ENCODE measurements at places on chromosomes 6 and 20. TPM values are rescaled to one million over a fixed set of nuclear protein-coding genes. Genes with fewer than 3 reads are reported as not detected.

CCDC170 gene
- total RNA-seq: 0.20 TPM

DEFB129 gene
- total RNA-seq: not detected

DDO gene
- total RNA-seq: 4.4 TPM

ENPP4 gene
- total RNA-seq: 24.5 TPM

CDH4 gene
- 0.94 TPM for total RNA-seq

ZNF217 gene
- total RNA-seq: 13.8 TPM

PRSS35 gene
- 10.0 TPM for total RNA-seq

LY86 gene
- total RNA-seq: 0.82 TPM

PRL gene
- total RNA-seq: not detected

- DNase-seq: no peak
Observed at GRCh38 chr6:88761237-88762031, 202.0 kb downstream of the RNGTT start.

GRCh38 chr6:40334496-40335270 lies 252.5 kb downstream of the LRFN2 start:
- no peak for DNase-seq

GRCh38 chr20:49455691-49456090 lies 26.8 kb downstream of the KCNB1 start:
- no peak for DNase-seq

DNA sequence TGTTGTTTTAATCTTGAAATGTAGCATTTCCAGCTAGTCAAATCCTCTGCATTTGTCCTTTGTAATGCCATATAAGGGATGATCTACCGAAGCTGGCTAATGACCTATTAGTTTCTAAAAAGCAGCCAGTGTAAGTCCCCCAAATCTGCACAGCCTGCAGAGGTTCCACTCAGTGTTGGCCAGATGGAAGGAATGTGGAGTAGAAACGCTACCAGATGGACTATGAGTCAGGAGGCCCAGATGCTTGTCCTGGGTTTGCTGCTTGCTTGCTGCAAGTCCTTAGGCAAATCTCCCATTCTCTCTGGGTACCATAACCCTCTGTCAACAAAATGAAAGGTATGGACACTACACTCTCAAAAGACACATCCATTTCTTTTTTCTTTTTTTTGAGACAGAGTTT lies 149.8 kb downstream of the BTBD9 start:
- no peak for DNase-seq

GRCh38 chr20:21725892-21726291 lies 20.4 kb downstream of the PAX1 start:
- DNase-seq: no peak

GRCh38 chr6:99745651-99746050 lies 139.0 kb downstream of the PRDM13 start:
- DNase-seq: no peak

DNA sequence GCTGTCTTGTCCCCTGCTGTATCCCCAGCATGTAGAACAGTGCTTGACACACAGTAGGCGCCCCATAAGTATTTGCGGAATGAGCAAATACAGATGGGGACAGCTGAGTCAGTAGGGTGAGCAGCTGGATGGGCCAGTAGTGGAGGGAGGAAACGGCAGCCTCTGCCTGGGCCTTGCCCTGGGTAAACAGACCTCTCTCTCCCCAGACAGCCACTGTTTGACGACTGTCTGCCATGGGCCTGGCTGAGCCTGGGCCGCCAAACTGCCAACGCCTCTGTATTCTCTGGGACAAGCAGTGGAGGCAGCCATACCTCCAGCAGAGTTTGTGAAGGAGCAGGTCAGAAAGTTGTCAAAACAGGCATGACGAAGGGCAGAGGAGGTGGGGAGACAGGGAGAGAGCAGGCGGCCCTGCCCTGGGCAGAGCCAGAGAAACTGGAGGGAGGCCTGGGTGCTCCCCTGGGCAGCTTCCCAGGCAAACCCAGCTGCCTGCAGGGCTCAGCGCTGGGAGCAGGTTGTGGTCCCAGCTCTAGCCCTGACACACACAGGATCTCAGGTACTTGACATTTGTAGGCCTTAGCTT lies 15.2 kb downstream of the HNF4A start:
- no peak for DNase-seq

- DNase-seq: no peak
Observed at GRCh38 chr20:14801591-14802325, 464.3 kb upstream of the FLRT3 start.

GRCh38 chr6:12457094-12457493 lies 166.9 kb downstream of the EDN1 start:
- no peak for DNase-seq

- no peak for DNase-seq
Observed at GRCh38 chr20:2986466-2986865, 57.0 kb upstream of the GNRH2 start.

DNA sequence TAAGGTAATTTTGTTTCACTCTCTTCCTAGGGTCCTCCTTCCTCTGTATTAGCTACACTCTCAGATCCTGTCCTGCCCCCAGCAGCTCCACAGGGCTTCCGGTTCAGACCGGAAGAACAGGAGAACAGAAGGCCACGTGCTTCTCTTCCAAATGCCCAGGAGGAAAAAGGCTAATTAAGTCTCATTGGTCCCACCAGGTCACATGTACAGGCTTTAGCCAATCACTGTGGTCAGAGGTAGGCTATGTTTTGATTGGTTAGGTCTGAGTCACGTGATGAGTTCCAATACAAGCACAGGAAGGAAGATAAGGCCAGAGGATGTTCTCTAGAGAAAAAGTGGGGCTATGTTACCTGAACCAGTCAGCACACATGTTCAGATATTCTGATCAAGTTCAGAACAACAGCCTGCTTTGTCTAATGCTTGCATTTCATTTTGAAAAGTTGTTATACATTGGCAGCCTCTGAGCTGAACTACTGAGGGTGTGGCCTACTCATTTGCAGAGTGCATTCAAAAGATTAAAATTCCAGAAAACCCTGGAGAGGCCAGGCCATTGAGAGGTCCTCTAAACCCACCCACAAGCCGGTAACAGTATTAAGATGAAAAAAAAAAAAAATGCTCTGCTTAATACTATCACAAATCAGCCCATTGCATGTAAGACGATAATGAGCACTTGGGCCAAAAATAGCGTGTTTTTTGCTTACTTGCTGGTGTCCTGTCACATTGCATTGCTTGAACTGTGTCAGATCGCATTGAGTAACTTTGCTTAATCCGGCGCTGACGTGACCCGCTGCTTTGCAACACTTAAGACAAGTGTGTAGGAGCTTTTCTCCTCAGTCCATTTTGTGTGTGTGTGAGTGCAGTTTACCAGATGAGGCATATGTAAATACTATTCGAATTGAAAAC lies 170.3 kb downstream of the TSHZ2 start:
- DNase-seq: no peak

GRCh38 chr20:25402583-25402982 lies 4.9 kb upstream of the GINS1 start:
- DNase-seq: no peak

- DNase-seq: no peak
Observed at GRCh38 chr6:105911106-105911629, 175.0 kb upstream of the PRDM1 start.

- DNase-seq: no peak
Observed at GRCh38 chr20:15642676-15643075, 930.6 kb downstream of the KIF16B start.

DNA sequence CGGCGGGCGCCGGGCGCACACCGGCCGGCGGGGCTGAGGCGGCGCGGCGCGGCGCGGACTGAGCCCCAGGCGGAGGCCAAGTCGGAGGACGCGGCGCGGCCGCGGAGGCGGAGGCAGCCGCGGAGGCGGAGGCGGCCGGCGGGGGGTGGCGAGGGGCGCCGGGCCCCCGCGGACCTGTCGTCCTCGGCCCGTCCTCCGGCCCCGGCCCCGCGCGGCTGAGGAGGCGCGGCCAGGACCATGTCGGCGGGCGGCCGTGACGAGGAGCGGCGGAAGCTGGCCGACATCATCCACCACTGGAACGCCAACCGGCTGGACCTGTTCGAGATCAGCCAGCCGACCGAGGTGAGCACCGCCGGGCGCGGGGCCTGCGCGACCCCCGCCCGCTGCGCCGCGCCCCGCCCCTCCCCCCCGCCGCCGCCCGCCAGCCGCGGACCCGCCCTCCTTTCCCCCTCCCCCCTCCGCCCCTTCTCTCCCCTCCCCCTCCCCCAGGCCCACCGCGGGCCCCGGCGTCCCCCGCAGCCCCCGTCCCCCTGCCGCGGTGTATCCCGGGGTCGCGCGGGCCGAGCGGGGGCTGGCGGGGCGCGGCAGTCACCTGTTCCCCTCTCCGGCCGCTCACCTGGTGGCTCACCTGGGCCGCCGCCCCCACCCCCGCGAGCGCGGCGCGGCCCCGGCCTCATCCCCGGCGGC lies at the start of gene AFDN:
Gene AFDN (plus strand): TSS at position 16 of the 687 bp plus-strand sequence. CDS start 222 bp downstream, at position 238.
- DNase-seq: no peak

DNA sequence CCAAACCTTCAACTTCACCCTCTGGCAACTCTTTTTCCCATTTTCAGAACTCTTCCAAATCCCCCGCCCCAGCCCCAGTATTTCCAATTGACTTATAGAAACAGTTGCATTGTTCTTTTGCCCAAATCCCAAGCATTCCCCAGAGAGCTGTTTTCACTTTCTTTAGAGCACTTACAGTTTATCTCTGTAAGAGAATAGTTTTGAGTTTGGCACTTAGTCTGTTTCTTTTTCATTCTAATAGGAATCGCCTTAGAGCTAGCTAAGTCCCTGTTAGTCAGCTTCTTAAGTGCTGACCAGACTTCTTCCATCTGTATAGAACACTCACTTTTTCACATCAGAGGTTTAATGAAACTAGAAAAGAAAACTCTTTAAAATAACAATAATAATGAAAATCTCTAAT lies 374.2 kb upstream of the FLRT3 start:
- no peak for DNase-seq

DNA sequence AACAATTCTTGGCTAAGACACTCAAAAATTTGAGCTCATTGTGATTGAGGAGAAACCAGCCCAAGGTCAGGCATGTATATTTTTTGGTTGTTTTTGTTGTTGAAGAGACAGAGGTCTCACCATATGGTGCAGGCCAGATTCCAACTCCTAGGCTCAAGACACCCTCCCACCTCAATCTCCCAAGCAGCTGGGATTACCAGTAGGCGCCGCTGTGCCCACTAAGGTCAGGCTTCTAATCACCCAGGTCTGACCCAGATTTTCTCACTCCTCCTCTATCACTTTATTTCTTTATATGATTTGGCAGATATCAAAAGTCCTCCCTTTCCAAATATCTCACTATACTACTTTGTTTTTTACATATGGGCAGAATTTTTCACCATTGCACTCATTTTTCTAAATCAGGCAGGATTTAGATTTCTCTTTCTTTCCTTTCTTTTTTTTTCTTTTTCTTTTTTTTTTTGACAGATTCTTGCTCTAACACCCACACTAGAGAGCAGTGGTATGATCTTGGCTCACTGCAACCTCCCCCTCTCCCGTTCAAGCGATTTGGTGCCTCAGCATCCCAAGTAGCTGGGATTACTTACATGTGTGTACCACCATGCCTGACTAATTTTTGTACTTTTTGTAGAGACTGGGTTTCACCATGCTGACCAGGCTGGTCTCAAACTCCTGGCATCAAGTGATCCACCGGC lies 1.7 kb upstream of the C6orf141 start:
- DNase-seq: no peak

GRCh38 chr6:94254689-94255088 lies 835.3 kb upstream of the EPHA7 start:
- DNase-seq: no peak

GRCh38 chr6:68642081-68642480 lies 7.0 kb downstream of the ADGRB3 start:
- no peak for DNase-seq

DNA sequence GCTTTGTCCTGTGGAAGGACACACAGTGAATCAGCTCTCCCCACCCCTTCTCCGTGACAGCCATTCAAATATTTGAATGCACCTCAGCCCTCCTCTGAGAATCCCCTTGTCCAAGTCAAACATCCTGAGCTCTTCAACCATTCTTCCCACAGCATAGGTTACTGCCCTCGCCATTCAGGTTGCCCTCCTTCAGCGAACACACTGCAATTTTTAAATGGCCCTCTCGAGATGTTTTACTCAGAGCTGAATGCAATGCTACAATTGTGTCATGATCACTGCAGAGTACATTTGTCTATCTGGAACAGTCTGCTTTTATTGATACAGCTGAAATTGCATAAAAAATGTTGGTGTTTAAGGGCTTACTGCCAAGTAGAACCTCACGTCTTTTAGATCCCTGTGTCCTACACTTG lies 48.9 kb downstream of the SLC2A12 start:
- no peak for DNase-seq

DNA sequence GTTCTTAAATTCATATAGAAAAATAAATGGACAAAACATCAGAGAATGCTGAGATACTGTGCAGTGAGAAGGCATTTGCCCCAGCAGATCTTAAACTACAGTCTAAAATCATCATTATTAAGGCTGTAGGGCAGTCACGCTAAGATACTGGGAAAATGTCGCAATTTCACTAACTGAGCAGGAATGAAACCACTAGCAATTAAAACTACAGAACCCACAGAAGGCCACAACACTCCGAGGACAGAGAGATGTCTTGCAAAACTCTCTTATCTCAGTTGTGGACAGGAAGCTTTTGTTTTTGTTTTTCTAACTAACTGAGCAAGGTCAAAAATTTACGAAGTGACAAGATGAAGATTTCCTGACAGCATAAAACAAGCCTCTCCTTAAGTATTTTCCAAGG lies 18.2 kb downstream of the GNAS-AS1 start:
- no peak for DNase-seq

DNA sequence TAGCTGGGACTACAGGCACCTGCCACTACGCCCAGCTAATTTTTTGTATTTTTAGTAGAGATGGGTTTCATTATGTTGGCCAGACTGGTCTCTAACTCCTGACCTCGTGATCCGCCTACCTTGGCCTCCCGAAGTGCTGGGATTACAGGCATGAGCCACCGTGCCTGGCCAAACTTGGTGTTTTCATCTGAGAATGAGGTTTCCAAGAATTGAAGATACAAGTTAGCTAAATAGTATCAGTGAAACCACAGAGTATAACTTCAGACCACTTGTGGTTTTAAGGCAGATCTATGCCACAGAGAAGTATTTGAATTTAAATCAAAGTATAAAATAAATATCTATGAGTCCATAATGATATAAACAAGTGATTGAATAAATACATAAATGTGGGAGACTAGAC lies 70.1 kb downstream of the SLC16A10 start:
- DNase-seq: no peak

DNA sequence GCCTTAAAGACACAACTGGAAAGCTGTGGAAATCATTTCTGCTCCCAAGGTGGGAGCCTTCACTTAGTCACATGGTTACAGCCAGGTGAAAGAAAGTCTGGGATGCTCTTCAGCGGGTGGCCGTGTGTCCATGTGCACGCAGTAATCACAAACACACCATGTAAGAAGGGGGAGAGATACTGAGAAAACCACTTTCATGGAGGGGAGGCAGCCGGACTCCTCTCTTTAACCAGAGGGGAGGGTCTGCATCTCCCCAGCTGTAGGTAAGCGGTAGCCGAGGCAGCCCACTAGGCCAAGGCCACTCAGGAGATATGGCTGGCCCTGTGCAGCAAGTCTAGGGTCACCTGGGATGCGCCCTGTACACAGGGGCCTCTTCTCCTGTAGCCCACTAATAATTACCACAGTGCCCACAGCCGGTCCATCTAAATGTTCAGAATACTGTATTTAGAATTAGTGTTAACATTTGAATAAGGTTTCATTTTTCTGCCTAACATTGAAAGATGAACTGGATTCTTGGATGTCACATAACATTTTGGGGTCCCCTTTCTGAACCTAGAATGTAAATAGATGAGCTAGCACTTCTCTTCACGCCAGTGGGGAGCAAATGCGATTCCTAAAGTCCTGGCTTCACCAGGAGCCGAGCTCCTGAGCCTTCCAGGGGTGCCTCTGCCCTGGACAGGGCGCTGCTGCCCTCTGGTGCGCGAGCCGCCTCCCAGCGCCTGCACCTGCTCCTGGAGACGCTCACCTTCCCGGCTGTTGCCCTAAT lies 15.9 kb downstream of the GPR31 start:
- no peak for DNase-seq

- DNase-seq: no peak
Observed at GRCh38 chr6:167347226-167347625, 22.3 kb downstream of the TTLL2 start.
